ENCODE measurements at places on chromosomes 1 and 21.

DNA sequence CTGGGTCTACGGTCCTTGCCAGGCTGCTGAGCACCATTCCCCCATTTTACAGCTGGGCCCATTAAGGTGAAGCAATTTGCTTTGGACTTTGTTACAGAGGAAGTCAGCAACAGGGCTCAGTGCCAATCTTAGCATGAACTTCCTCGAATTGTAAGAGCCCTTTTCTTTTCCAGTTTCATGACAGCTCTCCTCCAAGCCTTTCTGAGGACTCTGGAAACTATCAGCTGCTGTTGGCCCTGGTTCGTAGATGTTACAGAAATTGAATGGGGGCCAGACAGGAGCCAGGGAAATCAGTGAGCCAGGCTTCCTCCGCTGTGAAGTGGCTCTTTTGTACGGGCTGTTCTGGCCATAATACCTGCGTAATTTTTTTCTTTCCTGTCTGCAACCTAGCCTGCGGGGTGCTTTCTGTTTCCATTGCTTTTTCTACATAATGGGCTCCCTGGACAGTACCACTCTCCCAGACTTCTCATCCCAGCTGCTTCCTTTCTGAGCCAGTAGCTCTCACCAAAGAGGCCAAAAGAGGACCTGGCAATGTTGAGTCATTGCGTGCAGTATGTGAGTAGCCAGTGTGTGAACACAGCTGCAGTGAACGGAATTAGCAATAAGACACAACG lies 386.3 kb downstream of the DISC1 start:
- no peak for DNase-seq

DNA sequence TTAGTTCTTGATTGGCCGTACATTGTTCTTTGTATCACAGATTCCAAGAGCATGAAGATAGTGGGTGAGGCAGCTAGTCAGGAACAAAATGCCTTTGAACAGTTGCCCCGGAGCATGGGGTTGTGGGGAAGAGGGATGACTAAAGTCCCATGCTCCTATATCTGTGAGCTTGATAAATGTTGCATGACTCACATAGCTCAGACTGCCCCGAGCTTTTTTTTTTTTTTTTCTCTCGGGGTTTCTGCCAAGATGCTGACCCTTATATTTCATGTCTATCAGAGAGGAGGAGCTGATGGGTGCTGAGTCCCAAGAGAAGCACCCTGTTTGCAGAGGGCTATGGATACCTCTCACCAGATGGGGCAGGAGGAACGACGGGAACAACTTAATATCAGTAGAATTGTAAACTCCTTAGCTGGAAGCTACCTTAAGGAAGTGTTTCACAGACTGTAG lies 40.6 kb downstream of the SRRM1 start:
- no peak for DNase-seq

DNA sequence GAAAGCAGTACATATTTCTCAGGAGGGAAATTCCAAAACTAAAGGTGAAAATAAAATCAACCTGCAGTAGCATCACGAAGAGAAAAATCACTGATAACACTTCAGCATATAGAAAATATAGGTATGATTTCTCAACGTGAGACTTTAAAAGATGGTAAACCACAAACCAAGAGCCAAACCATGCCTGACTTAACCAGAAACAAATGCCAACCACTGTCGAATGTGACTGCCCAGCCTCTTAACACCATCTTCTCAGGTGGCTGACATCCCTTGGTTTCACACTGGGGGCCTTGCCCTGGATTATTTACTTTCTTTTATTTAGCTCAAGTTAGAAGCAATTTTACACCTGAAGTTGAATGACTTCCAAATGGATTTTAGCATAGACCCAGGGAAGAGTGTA lies 10.1 kb downstream of the HMGCS2 start:
- no peak for DNase-seq

GRCh38 chr1:169087876-169088275 lies 18.6 kb upstream of the ATP1B1 start:
- no peak for DNase-seq

DNA sequence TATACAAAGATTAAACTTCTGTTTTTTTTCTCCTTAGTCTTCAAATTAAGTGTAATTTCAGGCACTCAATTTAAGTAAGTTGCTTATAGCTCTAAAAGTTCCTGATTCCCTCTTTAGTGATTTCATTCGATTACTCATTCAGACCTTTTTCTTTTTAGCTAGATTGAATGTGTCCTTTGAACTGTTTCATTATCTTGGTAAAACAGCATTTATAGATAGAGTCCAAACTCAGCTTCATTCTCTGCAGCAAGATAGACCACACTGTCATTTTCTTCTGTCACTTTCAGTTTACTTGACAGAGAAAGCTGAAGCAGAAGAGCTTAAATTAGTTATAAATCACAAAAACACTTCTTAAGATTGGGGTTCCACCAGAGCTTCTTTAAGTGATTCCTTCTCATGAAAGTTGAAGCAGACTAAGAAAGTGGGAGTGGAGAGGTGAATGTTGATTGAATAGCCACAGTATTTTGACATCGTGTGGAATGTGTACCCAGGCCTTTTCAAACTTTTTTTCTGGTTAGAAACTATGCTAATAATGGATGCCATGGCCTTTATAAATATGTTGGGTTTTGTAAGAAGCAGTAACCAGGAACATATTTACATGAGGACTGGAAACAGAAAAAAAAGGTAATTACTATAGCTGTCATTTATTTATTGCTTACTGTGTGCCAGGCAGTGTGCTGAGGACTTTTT lies 52.2 kb downstream of the ZBTB40 start:
- no peak for DNase-seq
